ENCODE measurements at places on chromosomes 1 and 21. TPM values are rescaled to one million over a fixed set of nuclear protein-coding genes. Genes with fewer than 3 reads are reported as not detected.

CYYR1 gene
- total RNA-seq = not detected

FCRL1 gene
- total RNA-seq = not detected

SAMD11 gene
- total RNA-seq = not detected

SUSD4 gene
- total RNA-seq = 1.9 TPM

AIM2 gene
- total RNA-seq = 65.6 TPM

Measured in activated CD4-positive, alpha-beta T cell treated with anti-CD3 and anti-CD28 coated beads for 36 hours (primary cell).